ENCODE measurements at places on chromosomes 6 and 20. TPM values are rescaled to one million over a fixed set of nuclear protein-coding genes. Genes with fewer than 3 reads are reported as not detected.

DNA sequence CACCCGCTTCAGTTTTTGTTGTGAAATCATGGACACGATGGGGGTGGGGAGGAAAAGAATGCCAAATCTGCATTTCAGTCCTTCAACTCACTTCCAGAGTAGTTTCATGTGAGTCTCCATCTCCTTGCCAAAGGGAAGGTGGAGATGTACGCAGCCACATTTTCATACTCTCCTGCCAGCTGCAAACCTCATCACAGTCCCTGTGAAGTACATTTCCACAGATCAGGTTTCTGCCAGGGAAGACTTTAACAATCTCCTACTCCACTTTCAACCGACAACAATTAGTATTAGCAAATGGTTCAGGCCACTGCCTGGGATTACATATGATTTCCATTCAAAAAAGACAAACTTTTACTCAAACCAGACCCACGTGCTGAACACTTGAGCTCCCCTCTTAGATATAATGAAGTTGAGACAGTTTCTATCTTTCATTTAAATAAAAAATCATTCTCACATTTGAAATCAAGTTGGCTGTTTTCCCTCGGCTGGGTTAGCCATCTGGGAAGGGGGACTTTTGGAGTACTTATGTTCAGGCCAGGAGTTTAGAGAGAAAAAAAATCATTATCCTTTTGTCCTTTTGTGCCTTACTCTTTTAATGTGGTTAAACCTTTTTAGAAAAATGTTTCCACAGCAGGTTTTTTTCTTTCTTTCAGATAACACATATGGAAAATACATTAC, 51.0 kb upstream of the CEP162 start:
- H3K36me3 ChIP-seq: no peaks in the 10 kb centered on the region
- no peak overlapping the region for H3K27ac ChIP-seq
- no peak for DNase-seq
- H3K27me3 ChIP-seq: no peaks in the 10 kb centered on the region
- no peaks in the 10 kb centered on the region for H3K4me1 ChIP-seq

DNA sequence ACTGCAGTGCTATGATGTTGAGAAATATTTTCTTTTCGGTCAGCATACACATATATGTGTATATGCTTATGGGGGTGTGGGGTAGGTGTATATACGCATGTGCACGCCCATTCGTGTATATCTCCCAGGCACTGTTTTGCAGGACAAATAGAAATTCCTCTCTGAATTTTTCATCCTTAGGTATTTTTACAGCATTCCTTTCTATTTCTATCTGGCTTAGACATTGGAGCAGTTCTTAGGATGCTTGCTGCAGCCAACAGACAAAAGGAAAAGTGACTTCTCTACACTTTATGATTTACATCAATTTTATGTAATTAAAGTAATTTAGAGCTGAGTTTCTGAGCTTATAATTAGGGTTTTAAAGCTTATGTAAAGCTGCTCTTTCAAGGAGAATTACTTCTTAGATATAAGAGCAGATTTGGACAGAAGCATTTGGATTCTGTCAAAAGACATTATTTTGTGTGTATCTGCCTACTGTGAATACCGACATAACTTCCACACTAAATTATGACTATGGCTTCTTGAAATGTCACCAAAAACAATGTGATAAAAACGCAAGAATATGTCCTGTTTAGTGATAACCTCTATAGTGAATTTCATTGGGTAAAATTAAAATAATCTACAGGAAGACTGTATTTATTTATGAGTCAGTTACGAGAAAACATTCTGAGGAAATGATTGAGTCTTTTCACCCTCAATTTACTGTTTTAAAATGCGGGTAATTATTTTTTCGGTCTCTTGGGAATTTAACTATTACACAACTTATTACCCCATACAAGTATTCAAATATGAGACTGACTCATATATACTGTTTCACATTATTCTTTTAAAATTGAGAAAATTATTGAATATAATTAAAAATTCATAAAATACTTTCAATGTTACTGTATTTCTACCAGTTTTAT, 21.3 kb upstream of the CEP43 start:
- H3K4me3 ChIP-seq: no peak overlapping the region
- no peak for DNase-seq
- H3K27me3 ChIP-seq: no peaks in the 10 kb centered on the region
- no peaks in the 10 kb centered on the region for H3K36me3 ChIP-seq

DNA sequence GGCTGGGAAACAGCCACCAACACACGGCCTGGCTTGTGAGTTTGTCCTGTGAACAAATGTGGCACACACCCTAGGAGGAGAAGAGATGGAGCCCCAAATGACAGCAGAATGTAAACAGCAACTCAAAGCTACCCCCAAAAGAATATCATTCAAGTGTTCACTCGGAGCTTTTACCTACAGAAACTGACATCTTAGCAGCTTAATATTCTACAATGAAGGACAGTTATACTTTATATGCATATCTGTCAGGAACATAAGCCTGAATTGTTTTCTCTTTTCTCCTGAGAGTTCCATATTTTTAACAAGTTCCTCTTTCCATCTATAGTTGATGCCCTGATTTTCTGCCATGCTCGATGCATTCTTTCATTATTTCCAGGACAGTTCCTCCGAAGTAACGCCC, 566.0 kb upstream of the MAP3K7 start:
- H3K27ac ChIP-seq: no peak overlapping the region
- H3K27me3 ChIP-seq: no peaks in the 10 kb centered on the region
- no peaks in the 10 kb centered on the region for H3K4me1 ChIP-seq
- H3K36me3 ChIP-seq: no peaks in the 10 kb centered on the region
- no peak overlapping the region for H3K4me3 ChIP-seq

- H3K27me3 ChIP-seq: no peaks in the 10 kb centered on the region
- no peaks in the 10 kb centered on the region for H3K36me3 ChIP-seq
- no peak overlapping the region for H3K27ac ChIP-seq
- no peaks in the 10 kb centered on the region for H3K4me1 ChIP-seq
- no peak overlapping the region for H3K4me3 ChIP-seq
- no peak for DNase-seq
Observed at GRCh38 chr20:62051144-62051543, 14.5 kb downstream of the TAF4 start.

SLC22A3 gene
- 29.7 TPM for total RNA-seq

TULP1 gene
- total RNA-seq: not detected

ARMC12 gene
- 4.4 TPM for total RNA-seq

DNA sequence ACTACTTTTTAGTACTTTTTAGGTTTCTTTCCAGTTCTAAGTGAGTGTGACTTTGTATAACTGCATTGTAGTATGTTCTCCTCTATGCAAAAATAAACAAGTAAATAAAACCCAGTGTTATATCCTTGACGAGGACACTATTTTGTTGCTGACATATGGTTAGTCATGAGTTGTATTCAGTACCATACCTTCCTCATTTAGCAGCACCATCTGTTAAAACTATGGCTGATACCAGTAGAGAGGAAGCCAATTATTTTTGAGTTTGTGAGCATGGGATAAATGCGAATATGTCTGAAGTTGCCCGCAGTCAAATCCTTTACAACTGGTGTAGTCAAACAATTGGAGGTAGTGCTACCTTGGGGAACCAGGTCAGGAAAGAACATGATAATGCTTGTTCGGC, 74.1 kb downstream of the CDKAL1 start:
- DNase-seq: no peak
- no peaks in the 10 kb centered on the region for H3K27me3 ChIP-seq
- no peak overlapping the region for H3K27ac ChIP-seq
- H3K4me3 ChIP-seq: no peak overlapping the region
- no peaks in the 10 kb centered on the region for H3K36me3 ChIP-seq
- H3K4me1 ChIP-seq: no peaks in the 10 kb centered on the region

TAP2 gene
- 8.8 TPM for total RNA-seq

GRCh38 chr20:59161721-59162120, 1.9 kb upstream of the ZNF831 start:
- no peaks in the 10 kb centered on the region for H3K4me1 ChIP-seq
- no peak overlapping the region for H3K4me3 ChIP-seq
- no peaks in the 10 kb centered on the region for H3K36me3 ChIP-seq
- H3K27ac ChIP-seq: no peak overlapping the region
- H3K27me3 ChIP-seq: peaks cover 4% of the 10 kb centered on the region

DNA sequence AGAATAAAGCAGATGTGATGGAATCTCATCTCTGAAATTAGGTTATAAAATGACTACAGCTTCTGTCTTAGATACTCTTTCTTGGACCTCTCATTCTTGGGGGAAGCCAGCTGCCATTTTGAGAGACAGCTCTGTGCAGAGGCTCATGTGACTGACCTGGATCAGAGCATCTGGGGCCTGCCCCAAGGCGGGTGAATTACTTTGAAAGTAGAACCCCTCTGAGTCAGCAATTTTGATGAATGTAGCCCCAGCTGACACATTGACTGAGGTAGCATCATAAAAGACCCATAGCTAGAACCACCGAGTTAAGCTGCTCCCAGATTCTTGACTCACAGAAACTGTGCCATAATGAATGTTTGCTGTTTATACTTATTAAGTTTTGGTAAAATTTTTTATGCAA, 124.5 kb downstream of the THEMIS start:
- no peak overlapping the region for H3K4me3 ChIP-seq
- DNase-seq: no peak
- H3K4me1 ChIP-seq: no peaks in the 10 kb centered on the region
- H3K27me3 ChIP-seq: no peaks in the 10 kb centered on the region
- no peak overlapping the region for H3K27ac ChIP-seq
- no peaks in the 10 kb centered on the region for H3K36me3 ChIP-seq

DNA sequence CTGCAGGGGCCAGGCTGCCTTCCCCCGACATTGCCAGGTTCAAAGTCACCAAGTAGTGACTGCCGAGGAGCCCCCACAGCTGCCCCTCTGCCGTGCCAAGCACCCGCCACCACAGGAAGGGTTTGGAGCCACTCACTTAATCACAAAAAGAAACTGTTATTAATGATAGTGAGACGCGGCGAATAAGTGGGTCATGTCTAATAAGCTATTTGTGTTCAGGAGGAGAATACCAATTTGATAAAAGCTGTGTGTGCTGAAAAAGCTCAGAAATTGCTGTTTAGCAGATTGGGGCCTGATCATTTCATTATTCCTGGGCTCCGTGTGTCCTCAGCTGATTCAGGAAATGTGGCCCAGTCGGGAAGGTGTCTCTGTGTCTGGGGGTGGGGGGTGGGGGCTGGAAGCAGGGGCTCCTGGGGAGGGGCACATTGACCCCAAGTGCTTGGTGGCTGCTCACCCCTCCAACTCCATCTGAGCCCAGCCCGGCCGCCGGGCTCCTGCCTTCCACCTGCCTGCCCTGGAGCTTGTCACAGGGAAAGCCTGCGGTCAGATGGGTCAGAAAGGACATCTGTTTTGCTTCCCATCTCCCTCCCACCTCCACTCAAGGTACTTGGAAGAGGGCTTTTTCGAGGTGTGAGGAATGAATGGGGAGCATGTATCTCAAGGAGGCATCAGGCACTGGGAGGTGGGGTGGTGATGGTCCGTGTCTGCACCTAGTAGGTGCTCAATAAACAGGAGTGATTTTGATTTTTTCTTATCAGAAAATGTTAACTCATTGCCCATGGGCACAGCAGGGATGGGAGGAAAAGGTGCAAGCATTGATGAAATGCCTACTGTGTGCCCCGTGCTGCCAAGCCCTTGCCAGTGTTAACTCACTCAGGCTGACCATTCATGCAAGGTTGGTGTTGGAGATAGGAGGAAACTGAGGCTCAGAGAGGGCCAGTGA, 3.0 kb downstream of the VSTM2L start:
- no peaks in the 10 kb centered on the region for H3K36me3 ChIP-seq
- no peak overlapping the region for H3K4me3 ChIP-seq
- H3K27ac ChIP-seq: no peak overlapping the region
- H3K27me3 ChIP-seq: no peaks in the 10 kb centered on the region

FAXC gene
- total RNA-seq: not detected

- peak overlapping the region; percentile 52 for H3K4me3 ChIP-seq
- DNase-seq: peak; percentile 78
- no peaks in the 10 kb centered on the region for H3K27me3 ChIP-seq
- H3K4me1 ChIP-seq: no peaks in the 10 kb centered on the region
- H3K27ac ChIP-seq: peak overlapping the region; percentile 13
Observed at GRCh38 chr6:37705239-37706051, 7.8 kb upstream of the MDGA1 start.

- H3K27ac ChIP-seq: no peak overlapping the region
- H3K27me3 ChIP-seq: no peaks in the 10 kb centered on the region
- DNase-seq: no peak
- no peak overlapping the region for H3K4me3 ChIP-seq
- H3K36me3 ChIP-seq: no peaks in the 10 kb centered on the region
Observed at GRCh38 chr6:37565267-37566110, 65.8 kb upstream of the CCDC167 start.

DNA sequence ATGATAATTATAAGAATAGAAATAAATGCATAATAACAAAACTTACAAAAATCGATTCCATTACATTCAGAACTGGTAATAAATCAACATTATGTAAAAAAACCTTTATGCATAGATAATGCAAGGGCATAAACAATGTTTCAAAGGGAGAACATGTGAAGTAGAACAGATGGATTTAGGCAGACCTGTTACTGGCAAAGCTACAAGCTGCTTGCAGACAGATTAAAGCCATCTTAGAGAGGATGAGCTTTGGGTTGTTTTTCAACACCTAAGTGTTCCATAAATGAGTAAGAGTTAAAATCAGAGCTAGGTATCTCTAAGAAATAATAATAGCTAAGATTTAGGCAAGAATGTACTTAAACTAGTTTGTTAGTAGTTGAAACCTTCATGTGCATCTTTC, 37.2 kb downstream of the SNAP25 start:
- no peaks in the 10 kb centered on the region for H3K27me3 ChIP-seq
- H3K36me3 ChIP-seq: no peaks in the 10 kb centered on the region
- no peak overlapping the region for H3K27ac ChIP-seq
- DNase-seq: no peak
- no peaks in the 10 kb centered on the region for H3K4me1 ChIP-seq
- H3K4me3 ChIP-seq: no peak overlapping the region

C6orf141 gene
- total RNA-seq: 1.1 TPM

ZNF335 gene
- total RNA-seq: 9.3 TPM

DNA sequence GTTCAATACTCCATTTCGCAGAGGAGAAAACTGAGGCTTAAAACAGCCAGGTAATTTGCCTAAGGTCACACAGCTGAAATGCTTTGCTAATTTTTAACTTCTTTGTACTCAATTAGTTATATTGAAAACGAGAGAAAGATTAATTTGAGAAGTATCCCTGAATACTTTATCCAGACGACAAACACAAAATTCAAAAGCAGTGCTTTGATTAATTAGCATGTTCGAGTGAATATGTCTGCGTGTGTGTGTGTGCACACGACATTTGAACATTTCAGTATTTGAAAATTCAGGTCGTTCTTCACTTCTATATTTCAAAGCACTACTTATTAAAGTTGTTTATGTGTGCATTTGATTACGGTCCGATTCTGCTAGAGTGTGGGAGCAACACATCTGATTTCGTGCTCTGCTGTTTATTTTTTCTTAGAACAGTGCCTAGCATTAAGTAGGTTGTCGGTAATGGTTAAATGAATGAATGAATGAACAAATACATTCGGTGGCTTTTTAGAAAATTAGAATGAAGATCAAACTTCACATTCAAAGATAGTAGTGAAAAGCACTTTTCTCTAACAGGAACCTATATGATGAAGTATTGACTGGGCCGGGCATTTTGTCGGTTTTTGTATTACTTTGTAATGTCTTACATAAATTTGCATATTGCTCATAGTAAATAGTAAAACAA, 36.9 kb upstream of the SYNCRIP start:
- no peaks in the 10 kb centered on the region for H3K4me1 ChIP-seq
- H3K4me3 ChIP-seq: peak overlapping the region; percentile 75
- no peak for DNase-seq
- peak overlapping the region; percentile 63 for H3K27ac ChIP-seq
- no peaks in the 10 kb centered on the region for H3K36me3 ChIP-seq

GRCh38 chr6:113352831-113353230, 504.3 kb upstream of the MARCKS start:
- DNase-seq: no peak
- H3K27ac ChIP-seq: no peak overlapping the region
- no peaks in the 10 kb centered on the region for H3K4me1 ChIP-seq
- H3K4me3 ChIP-seq: no peak overlapping the region

FOXC1 gene
- total RNA-seq: 0.38 TPM

NKAPL gene
- 0.35 TPM for total RNA-seq

ZNF311 gene
- 0.19 TPM for total RNA-seq

All from right lobe of liver (tissue), 6 donors.